T-cell (primary cell): ENCODE measurements at places on chromosomes 5 and 9.
A peak's percentile ranks its signal among the peaks of the same experiment; 100 is the strongest.

GRCh38 chr9:70413464-70413798, 1.0 kb downstream of the KLF9 start:
- DNase-seq: no peak

- DNase-seq: no peak
These were observed 156.4 kb upstream of the COX7C start for GRCh38 chr5:86461169-86461956.

DNA sequence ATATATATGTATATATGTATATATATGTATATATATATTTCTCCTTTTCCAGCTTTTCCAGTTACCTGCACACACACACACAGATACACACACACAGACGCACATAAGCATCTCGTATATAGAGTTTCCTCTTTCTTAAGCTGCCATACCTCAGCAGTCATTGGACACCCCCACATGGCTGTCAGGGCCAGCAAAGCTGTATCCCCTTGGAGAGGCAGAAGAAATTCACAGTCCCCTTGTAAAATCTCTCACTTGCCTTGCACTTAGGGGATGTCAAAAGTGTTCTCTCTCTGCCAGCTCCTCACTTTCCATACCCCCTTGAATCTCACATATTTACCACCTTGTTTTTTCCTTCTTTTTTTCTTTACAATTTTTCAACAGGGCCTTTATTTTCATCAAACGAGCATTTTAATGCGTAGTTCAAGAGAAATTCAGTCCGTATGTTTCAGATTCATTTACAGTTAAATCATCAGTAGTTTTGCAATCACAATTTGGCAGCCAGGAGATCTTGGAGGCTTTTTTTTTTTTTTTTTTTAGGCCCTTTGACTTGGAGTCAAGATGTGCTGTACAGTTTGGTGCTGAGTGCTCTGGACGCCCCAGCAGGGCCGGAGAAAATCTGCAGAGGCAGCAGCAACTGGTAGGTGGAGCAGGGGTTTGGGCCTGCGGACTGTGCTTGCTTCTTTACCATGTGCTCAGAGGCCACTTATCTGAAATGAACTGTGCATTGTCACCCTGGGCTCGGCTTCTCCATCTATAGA, 244.9 kb upstream of the KLF4 start:
- DNase-seq: no peak

GRCh38 chr5:148937239-148937638, 110.8 kb downstream of the ADRB2 start:
- DNase-seq: no peak

GRCh38 chr9:104927216-104927911, 591 bp downstream of the ABCA1 start:
- DNase-seq: no peak

DNA sequence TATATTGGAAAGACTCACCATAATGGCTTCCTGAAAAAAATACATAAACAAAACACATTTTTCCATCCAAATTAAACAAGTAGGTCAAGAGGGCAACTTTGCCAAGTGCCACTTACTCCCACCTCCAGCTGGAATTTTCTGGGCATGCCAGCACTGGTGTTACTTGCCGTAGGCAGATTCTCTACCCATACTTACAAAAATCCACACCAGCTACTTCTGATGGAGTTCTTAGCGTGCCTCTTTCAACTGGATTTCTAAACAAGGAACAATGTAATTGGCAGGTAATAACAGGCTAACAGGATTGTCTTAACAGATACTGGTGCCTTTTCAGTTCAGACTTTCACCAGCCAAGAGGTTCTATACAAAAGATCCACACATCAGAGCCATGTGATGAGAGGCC, 301.4 kb downstream of the MLLT3 start:
- no peak for DNase-seq

DNA sequence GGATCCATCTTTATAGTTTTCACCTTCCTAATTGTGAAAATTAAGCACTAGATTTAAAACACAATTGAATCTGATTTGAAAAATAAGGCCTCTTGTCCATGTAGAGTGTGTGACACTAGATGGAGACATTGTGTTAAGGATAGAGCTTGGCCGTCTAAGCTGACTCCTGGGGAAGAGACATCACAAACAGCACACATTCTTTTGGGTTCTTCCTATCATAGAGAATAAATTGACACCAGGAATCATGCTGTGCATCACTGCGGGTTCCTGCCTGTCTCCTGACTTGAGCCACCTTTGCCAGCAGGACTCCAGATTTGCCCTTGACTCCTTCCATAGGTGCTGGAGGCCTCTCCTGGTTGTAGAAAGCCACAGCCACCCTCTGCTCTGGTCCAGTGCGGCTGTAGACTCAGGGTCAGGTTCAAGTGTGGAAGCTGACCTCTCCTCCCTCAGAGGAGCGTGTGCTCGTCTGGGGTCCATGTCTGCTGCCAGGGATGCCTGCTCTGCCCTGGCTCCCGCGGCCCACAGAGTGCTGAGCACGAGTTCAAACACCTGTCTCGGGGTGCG, 11.2 kb downstream of the ROPN1L start:
- no peak for DNase-seq

DNA sequence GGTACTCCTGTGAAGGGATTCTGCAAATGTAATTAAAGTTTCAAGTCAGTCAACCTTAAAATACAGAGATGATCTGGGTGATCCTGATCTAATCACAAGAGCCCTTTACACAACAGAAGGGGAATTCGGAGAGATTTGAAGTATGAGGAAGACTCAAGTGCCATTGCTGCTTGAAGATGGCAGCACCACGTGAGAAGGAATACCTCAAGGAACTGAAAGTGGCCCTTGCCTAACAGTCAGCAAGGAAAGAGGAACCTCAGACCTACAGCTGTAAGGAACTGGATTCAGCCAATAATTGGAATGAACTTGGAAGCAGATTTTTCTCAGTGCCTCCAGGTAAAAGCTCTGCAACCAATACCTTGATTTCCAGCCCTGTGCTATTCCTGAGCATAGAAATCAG, 87.4 kb downstream of the THBS4 start:
- no peak for DNase-seq

DNA sequence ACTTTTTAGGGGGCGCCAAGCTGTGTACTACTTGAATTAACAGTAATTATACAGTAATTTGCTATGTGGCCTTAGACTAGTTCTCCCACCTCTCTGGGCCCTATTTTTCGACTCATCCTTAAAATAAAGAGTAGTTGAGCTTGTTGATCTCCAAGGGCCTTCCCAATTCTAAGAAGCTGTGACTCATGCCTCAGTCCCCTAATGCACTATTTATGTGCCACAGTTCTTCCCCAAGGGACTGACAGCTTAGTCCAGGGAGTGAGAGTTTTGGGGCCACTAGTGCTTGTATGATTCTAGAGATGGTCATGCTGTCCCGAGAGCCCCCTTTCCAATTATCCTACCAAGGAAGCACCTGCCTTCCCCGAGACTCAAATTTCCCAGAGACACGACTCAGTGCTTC, 149.7 kb downstream of the PAPPA start:
- DNase-seq: no peak

DNA sequence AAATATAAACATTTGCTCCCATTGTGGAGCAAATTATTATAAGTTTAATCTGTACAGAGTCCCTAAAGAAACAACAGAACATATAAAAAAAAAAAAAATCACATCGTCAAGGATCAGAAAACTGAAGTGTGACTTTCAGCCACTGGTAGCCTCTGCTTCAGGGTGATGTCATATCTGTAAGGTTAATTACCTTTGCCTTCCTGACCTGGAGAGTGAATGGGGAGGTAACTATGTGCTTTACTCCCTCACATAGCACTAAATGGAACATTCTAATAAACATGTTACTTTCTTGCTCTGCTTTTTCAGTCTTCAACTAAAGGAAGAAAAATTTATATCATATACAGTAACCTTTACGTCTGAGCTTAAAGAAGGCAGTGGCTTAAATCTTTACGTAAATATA, 70.3 kb upstream of the TRPM3 start:
- DNase-seq: no peak

GRCh38 chr9:89926691-89927220, 321.9 kb downstream of the GADD45G start:
- DNase-seq: no peak

GRCh38 chr9:121369595-121370265, at the start of gene STOM:
Gene STOM (minus strand): TSS chr9:121370250. CDS start chr9:121370187, 63 bp downstream.
- peak; percentile 67 for DNase-seq

DNA sequence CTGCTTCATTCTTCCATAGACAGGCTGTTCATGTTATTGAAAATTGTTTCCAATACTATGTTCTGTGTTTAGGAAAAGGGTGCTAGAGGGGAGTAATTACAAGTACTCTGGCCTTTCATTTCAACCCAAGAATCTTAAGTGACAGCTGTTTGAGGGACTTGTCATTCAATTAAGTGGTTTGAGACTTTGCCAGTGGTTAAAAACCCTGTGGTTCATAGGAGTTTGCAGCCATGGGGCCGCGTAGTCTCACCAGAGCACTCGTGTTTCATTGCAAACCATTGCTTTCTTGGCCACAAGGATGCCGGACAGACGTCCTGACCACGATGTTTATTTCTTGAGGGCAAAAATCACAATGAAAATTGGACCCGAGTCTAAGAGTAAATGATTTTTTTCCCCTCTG, 248.8 kb downstream of the NNT start:
- DNase-seq: no peak

DNA sequence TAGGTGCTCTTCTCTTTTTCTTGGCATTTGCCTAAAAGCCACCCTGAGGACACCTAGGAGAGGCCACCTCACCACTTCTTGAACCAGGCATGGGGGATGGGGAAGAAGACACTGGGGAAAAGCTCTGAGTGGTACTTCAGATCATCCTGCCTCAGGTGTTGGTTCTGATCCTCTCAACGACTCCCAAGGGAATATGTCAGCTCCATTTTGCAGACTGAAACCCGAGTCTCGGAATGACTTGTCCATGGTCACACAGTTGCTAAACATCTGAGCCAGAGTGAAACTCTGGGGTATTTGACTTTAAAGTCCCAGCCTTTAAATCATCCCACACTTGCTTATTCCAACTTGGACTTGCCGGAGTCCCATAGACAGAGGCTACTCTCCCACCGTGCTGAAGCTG, 120.6 kb upstream of the GABRP start:
- no peak for DNase-seq

GRCh38 chr9:86774116-86774515, 173.2 kb downstream of the GAS1 start:
- no peak for DNase-seq

DNA sequence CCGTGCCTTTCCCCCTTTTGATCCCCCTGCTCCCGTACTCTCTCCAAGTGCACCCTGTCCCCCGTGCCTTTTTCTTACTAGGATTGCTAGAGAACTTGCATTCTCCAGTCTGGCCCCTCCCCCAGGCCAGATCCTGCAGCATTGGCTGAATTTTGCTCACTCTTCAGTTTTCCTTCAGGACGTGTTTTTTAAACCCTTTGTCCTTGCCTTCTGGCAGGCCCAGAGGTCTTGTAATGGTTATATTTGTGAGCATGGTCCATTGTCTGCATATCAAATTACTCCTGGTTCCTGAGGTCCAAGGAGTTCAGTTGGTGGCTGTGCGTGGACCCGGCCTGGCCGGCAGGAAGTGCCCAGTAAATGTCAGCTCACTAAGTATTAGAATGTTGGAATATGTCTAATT, 606 bp downstream of the TBC1D13 start:
- no peak for DNase-seq
